ENCODE measurements at places on chromosomes 5 and 9. TPM values are rescaled to one million over a fixed set of nuclear protein-coding genes. Genes with fewer than 3 reads are reported as not detected.

MARCHF11 gene
- total RNA-seq: 3.4 TPM

MEIKIN gene
- not detected for total RNA-seq

FOXD4L4 gene
- not detected for total RNA-seq

SGCD gene
- 58.5 TPM for total RNA-seq

UBE2QL1 gene
- total RNA-seq: 5.6 TPM

GADD45G gene
- 107 TPM for total RNA-seq

LHX2 gene
- total RNA-seq: 0.38 TPM

INSL4 gene
- total RNA-seq: not detected
